ENCODE measurements at places on chromosomes 2 and 18. TPM values are rescaled to one million over a fixed set of nuclear protein-coding genes. Genes with fewer than 3 reads are reported as not detected.

DNA sequence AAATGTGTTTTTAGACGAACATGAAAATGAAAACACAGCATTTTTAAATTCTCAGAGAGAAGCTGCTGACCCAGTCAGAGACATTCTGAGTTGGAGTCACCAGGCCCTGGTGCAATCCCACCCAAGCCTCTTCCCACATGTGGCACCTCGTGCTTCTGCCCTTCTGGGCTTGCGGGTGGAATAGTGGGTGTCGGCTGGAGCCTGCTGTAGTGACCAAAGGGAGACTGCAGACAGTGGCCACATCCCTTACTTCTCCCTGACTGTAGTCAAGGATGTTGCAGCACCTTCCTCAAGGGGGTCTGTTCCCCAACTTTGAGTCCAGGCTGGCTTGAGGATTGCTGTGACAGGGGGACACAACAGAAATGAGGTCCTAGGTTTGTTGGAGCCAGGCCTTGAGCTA lies 104.4 kb upstream of the GLI2 start:
- DNase-seq, result no peak
- peaks cover 7% of the 10 kb centered on the region for H3K4me1 ChIP-seq
- H3K27me3 ChIP-seq, result no peaks in the 10 kb centered on the region
- no peaks in the 10 kb centered on the region for H3K36me3 ChIP-seq
- no peak overlapping the region for H3K4me3 ChIP-seq

The FSHR gene
- not detected for total RNA-seq

The AMER3 gene
- total RNA-seq, result not detected

DNA sequence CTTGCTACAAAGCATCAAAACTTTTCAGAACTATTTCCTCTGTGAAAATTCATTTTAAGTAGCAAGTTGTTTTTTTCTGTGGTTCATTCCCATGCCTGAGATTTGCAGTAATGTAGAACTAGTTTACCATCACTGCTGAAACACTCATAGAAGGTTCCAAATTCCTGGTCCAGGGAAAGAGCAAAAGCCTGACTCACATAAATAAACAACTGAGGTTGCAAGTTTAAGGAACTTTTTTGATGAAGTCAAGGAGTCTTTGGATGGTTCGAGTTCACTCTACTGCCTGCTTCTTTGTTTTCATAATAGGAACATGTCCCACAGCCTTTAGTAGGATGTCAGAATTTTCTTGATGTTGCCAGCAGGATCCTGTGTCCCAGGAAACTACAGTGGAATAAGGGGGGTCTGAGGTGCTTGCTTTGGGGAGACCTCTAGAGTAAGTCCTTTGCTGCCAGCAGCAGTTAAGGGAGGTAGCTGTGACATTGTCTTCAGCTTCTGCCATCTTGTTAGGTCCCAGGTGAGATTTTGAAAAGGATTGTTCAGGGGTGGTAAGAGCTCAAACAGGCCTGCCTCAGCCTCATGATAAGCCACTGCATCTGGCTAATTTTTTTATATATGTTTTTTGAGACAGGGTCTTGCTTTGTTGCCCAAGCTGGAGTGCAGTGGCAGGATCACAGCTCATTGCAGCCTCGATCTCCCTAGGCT lies 43.9 kb downstream of the ACSL3 start:
- no peak for DNase-seq
- peak overlapping the region; percentile 31 for H3K27ac ChIP-seq
- H3K4me1 ChIP-seq, result peaks cover 31% of the 10 kb centered on the region
- H3K4me3 ChIP-seq, result no peak overlapping the region

DNA sequence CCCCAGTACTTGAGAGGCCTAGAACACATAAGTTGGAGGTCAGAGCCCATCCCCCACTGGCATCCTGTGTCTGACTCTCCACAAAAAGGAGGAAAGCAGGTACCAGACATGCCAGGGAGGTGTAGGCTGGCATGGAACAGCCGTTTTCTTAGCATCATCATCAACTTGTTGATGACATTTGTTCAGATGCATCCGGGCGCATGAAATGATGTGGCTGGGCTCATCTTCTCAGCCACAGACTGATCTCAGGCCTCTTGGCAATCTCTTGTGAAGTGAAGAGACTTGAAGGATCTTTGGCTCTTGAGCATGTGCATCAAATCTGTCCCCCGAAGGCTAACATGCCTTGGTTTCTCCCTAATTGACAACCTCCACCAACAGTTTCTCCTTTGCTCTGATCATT lies 243.3 kb downstream of the TSN start:
- no peak for DNase-seq
- no peaks in the 10 kb centered on the region for H3K27me3 ChIP-seq
- H3K4me3 ChIP-seq, result no peak overlapping the region
- no peak overlapping the region for H3K27ac ChIP-seq
- H3K36me3 ChIP-seq, result no peaks in the 10 kb centered on the region

- peaks cover 12% of the 10 kb centered on the region for H3K4me1 ChIP-seq
- H3K27me3 ChIP-seq, result peaks cover 13% of the 10 kb centered on the region
- no peak overlapping the region for H3K4me3 ChIP-seq
- no peak for DNase-seq
Measured at GRCh38 chr2:118222273-118222594, 134.0 kb downstream of the INSIG2 start.

DNA sequence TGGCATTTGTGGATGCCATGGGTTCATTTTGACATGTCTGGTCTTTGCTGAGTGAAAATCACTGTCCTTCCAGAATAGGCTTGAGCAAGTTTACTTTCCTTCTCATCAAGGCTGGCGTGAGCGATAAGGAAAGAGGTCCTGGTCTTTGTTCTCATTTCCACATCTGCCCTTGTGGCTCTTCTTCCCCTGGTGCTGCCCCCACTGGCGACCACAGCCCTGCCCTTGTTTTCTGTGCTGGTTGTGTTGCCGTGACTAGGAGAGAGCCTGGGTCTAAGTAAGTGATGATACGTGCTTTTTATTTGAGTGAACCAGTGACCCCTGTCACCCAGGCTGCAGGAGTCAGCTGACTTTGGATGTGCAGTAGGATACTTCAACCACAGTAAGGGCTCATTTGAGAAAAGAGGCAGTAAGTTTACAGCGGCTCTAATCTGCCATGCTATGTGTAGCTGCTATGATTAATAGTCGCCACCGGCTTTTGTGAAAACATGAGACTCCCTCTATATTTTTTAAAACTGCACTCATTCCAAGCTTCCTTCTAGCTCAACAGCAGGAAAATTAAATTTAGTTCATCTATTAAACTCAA lies 441.7 kb downstream of the RNF144A start:
- no peak overlapping the region for H3K27ac ChIP-seq
- no peak for DNase-seq
- no peaks in the 10 kb centered on the region for H3K27me3 ChIP-seq
- no peaks in the 10 kb centered on the region for H3K36me3 ChIP-seq
- H3K4me1 ChIP-seq, result no peaks in the 10 kb centered on the region
- H3K4me3 ChIP-seq, result no peak overlapping the region

DNA sequence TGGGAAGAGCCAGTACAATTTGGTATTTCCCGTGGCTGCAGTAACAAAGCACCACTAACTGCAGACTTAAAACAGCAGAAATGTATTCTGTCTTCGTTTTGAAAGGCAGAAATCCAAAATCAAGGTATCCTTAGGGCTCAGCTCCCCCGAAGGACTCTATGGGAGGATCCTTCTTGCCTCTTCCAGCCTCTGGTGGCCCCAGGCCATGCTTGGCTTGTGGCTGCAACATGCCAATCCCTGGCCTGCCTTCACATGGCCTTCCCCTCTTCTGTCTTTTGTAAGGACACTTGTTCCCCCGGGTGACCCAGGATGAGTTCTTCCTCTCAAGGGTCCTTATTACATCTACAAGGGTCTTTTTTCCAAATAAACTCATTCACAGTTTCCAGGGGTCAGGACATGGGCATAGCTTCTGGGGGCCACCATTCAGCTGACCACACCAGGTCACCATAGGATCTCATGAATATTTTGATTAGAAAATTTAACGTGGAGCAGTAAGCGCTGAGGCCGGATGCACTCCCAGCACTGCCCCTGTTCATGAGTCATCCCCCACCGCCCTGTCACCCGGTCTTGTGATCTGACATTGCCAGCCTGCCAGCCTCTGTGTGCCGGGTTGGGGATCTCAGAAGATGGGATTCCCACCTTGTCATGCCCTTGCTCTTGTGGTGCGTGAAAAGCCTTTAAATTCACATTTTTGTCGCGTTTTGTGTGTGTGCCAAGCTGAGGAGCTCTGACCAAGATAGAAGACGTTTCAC lies 61.2 kb upstream of the B3GNT7 start:
- no peak overlapping the region for H3K27ac ChIP-seq
- H3K4me3 ChIP-seq, result no peak overlapping the region
- DNase-seq, result no peak

GRCh38 chr2:190996338-190996946 lies 17.5 kb downstream of the STAT1 start:
- H3K36me3 ChIP-seq, result peaks cover 52% of the 10 kb centered on the region
- DNase-seq, result no peak
- H3K27me3 ChIP-seq, result no peaks in the 10 kb centered on the region

- H3K27ac ChIP-seq, result no peak overlapping the region
- H3K27me3 ChIP-seq, result no peaks in the 10 kb centered on the region
- H3K4me1 ChIP-seq, result peaks cover 12% of the 10 kb centered on the region
- H3K36me3 ChIP-seq, result peaks cover 5% of the 10 kb centered on the region
- DNase-seq, result no peak
- H3K4me3 ChIP-seq, result no peak overlapping the region
Measured at GRCh38 chr2:207996848-207997247, 28.5 kb downstream of the PLEKHM3 start.

- no peaks in the 10 kb centered on the region for H3K36me3 ChIP-seq
- H3K27me3 ChIP-seq, result no peaks in the 10 kb centered on the region
- peaks cover 5% of the 10 kb centered on the region for H3K4me1 ChIP-seq
- DNase-seq, result no peak
- no peak overlapping the region for H3K27ac ChIP-seq
- no peak overlapping the region for H3K4me3 ChIP-seq
Measured at GRCh38 chr2:119282996-119283511, 59.4 kb downstream of the STEAP3 start.

DNA sequence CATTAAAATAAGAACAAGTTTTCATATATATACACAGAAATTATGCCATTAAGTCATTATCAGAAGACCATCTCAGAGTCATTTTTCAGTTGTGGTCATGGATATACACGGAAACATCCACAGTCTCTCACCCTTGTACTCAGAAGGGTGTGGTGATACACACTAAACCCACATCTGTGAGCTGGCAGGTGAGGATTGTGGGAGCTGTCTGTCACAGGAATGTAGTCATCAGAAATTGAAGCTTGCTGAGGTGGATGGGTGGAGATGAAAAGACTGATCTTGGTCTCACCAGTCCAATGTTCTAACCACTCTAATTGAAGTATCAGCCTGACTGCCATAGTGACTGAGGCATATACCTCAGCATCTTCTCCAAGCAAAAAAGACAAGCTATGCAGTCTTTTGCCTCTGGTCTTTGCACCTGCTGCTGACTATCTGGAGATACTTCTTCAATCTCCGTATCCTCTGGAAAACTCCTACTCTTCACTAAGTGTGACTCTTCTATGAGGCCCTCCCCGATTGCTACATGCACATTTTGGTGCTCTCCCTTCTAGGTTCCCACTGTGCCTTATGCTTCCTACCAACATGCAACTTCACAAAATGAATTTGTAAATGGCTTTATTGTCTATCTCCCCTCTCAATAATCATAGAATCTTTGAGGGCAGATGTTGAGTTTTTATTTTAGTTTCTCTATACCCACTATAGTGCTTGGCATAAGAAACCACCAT lies 232.8 kb downstream of the DYM start:
- H3K27ac ChIP-seq, result no peak overlapping the region
- no peaks in the 10 kb centered on the region for H3K27me3 ChIP-seq
- DNase-seq, result no peak
- H3K4me1 ChIP-seq, result no peaks in the 10 kb centered on the region
- H3K4me3 ChIP-seq, result no peak overlapping the region
- no peaks in the 10 kb centered on the region for H3K36me3 ChIP-seq

GRCh38 chr2:13818002-13818401 lies 814.5 kb upstream of the LRATD1 start:
- H3K36me3 ChIP-seq, result no peaks in the 10 kb centered on the region
- no peaks in the 10 kb centered on the region for H3K4me1 ChIP-seq
- H3K4me3 ChIP-seq, result no peak overlapping the region
- DNase-seq, result no peak

The ASXL3 gene
- 7.3 TPM for total RNA-seq

The CLEC4F gene
- total RNA-seq, result 0.54 TPM

Data from thoracic aorta (tissue), 2 donors.